ENCODE measurements at places on chromosomes 1 and 21.

- DNase-seq, result no peak
These were observed 36.9 kb upstream of the JAK1 start for GRCh38 chr1:65003316-65003664.

GRCh38 chr21:46229133-46229922 lies 754 bp upstream of the LSS start:
- DNase-seq, result no peak

DNA sequence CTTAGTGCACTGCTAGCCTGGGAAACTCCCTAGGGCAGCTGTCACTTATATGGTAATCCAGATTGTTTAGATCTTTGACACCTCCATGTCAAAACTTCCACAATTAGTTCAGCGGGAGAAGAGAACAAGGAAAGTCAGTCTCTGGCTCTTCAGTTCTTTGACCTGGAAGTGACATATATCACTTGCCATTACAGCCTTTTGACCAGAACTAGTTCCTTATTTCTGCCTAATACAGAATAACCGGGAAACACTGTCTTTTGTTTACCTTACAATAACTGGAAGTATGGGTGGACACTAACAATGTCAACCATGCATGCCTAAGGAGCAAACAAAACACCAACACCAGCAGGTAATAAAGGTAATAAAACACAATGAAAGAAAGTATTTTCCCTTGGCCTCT lies 68.3 kb downstream of the C4BPA start:
- no peak for DNase-seq

GRCh38 chr1:208759255-208759654 lies 515.1 kb upstream of the PLXNA2 start:
- DNase-seq, result no peak

DNA sequence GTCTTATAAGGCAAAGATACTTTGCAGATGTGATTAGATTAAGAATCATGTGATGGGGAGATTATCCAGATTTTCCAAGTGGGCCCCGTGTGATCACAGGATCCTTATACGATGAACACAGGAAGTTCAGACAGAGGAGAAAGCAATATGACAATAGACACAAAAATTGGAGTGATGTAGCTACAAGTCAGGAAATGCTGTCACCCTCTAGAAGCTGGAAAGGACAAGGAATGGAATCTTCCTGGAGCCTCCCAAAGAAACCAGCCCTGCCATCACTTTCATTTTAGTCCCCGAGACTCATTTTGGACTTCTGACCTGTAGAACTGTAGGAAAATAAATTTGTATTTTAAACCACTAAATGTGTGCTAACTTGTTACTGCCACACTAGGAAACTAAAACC lies 61.9 kb upstream of the C1orf21 start:
- no peak for DNase-seq

DNA sequence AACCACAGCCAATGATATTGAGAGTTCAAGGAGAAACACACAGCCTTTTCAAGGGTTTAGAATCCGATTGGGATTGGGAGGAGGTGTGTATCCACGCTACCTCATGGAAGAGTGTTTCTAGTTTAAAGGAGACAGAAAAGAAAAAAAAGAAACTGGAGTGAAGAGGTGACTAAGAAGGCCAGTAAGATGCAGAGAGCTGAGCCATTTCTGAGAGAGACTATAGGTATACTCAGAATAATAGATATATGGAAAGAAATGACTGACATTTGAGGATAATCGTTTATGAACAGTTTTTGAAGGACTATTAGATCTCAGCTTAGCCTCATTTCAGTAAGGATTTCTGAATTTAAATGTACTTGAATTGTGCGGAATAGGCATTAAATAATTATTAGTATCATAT lies 42.8 kb downstream of the LRRC8C start:
- no peak for DNase-seq

GRCh38 chr1:117339866-117340700 lies 27.2 kb upstream of the MAN1A2 start:
- DNase-seq, result peak; percentile 60

All from epithelial cell of prostate (primary cell).